ENCODE measurements at places on chromosomes 1 and 21. TPM values are rescaled to one million over a fixed set of nuclear protein-coding genes. Genes with fewer than 3 reads are reported as not detected.

Gene DNALI1
- total RNA-seq: 13.9 TPM

Gene PTGS2
- total RNA-seq: not detected

Gene RNF115
- total RNA-seq: 10.4 TPM

Gene MYBPH
- total RNA-seq: 2.8 TPM

Gene FHAD1
- total RNA-seq: not detected

Gene VANGL2
- total RNA-seq: under 0.01 TPM

Gene CLIC6
- not detected for total RNA-seq

Gene RAB25
- total RNA-seq: not detected
